ENCODE measurements at places on chromosomes 2 and 18. TPM values are rescaled to one million over a fixed set of nuclear protein-coding genes. Genes with fewer than 3 reads are reported as not detected.

GLI2 gene
- not detected for total RNA-seq

LYPD6 gene
- total RNA-seq: not detected

- ATAC-seq: no peak
Observed at GRCh38 chr2:220450846-220451245, 823.4 kb downstream of the SLC4A3 start.

DNA sequence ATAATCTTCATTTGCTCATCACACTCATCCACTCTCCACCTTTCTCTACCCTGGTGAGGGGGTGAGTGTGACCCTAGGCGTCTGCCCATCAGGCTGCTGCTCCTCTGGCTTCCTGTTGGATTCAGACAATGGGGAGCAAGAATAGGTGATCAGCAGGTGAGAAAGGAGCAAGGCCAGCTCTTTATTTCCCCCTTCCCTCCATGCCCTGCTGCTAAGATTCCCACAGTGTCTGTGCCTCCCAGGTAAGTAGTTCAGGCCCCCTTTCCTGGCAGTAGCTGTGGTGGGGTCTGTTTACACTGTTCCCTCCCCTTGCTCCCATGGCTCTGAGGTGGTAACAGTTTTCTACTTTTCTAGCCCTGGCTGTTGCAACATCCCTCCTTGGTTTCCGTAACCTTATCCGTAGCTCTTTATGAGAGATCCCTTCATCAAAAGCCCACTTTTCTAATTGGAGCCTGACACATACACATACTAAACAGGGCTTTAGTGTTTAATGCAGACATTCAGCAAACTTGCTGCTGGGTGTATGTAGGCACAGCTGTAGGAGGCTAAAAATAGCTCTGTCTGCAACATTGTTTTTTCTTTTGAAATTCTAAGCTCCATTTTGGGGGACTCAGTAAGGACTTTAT, 27.5 kb downstream of the MAP2 start:
- ATAC-seq: no peak
